ENCODE measurements at places on chromosomes 1 and 21.
A peak's percentile ranks its signal among the peaks of the same experiment; 100 is the strongest.

- no peak for DNase-seq
Measured at GRCh38 chr1:170776777-170777176, 112.8 kb downstream of the PRRX1 start.

DNA sequence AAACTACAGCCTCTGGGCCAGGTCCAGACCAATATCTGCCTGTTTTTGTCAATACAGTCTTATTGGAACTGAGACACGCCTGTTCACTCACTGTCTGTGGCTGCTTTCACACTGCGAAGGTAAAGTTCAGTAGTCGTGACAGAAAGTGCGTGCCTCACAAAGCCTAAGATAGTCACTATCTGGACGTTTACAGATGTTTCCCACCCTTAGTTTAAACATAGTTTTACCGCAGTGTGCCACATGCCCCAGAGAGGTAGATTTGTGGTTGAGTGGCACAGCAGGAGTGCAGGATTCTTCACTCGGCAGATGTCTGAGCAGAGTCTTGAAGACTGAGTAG lies 61.9 kb downstream of the NFASC start:
- DNase-seq: no peak

- DNase-seq: no peak
Measured at GRCh38 chr1:168372307-168372706, 91.6 kb downstream of the TBX19 start.

DNA sequence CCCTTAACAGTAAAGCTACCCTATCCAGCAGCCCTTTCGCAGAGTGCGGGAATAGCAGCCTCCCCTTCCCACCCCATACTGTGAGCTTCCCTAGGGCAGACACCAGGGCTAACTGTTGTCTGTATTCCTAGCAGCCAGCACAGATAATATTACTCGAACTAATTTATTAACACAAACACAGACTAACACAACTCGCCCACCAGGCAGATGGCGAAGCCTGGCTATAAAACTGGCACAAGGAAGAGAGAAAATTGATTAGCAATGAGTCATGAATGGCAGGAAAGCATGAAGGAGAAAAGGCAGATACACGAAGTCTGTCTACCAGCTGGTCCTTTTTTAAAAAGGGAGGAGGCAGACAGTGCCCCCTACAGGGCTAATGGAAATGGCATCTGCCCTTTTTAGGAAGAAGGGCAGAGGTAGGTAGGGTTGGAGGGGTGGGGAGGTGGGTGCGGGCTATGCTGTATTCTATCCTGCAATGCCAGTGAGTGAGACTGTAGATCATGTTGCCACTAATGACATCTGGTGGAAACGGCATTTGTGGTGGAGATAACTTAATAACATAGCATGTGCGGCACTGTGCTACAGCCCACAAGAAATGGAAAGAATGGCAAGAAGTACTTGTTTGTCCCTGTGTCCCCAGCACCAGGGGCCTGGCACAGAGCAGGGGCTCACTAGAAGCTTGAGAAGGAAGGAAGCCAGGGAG lies 30.6 kb upstream of the CTPS1 start:
- DNase-seq: no peak

DNA sequence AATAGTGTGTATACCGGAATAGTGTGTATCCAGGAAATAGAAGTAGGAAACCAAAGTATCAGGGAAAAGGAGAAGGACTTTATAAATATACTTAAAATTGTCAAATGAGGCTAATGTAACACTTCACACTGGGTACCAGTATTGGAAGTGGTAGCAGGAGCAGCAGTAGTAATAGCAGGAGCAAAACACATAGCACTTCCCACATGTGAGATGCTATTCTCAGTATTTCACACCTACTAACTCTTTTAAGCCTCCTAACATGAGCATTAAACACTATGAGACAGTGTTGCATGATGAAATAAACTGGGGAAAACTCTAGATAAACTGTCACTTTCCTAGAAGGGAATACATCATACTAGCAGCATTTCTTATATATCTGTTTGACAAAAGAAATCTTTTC lies 376.7 kb downstream of the VAV3 start:
- DNase-seq: no peak

DNA sequence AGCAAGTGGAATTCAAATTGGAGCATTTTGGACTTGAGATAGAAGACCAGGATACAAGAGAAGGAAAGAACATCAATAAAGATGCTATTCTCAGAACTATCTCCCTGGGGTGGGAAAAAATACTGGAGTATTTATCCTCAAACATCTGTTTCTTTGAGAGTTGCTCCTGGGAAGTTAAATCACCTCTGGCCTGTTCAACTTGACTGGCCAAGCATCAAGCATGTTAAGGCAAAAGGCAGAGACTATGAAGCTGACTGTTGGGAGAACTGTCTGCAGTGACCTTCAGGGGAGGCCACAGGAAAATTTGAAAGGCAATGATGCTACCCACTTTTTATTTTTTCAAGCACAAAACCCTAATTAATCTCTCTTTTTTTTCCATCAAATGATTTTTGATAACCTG lies 239.0 kb downstream of the NTNG1 start:
- DNase-seq: no peak

DNA sequence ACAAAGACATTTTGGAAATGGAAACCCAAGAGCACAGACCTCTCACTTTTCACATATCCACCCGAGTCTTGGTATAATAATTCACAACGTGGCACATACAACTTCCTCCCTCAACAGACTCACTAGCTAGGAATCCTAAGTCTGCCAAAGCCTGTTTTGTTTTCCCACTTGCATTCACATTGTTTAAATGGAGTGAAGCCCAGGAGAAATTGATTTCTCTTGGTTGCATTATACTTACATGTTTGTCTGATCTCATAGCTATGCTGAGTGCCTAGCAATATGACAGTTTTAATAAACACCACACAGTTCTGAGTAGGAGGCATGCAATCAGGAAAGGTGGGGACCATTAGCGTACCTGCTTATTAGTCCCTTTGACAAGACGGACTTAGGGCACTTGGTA lies 348.6 kb upstream of the ADGRL4 start:
- no peak for DNase-seq

DNA sequence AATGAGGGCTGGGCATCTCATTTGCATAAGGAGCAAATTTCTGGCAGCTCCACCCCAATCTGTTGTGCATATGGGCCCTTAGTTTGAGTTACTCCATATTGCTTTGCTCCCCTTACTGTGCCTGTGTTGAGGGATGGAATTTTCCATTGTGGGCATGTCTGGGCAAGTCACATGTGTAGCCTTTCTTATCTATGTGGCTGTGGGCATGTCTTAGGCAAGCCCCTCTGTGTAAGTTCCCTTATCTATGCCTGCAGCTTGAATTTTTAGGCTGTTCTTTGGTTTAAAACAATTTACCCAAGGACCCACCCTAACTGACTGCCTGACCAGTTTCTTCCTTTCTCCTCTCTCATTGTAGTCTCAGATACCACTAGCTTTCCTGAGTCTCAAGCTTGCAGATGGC lies 405.7 kb upstream of the NCAM2 start:
- no peak for DNase-seq

- DNase-seq: no peak
Measured at GRCh38 chr1:107357376-107357775, 216.5 kb downstream of the NTNG1 start.

- peak; percentile 40 for DNase-seq
Measured at GRCh38 chr1:86774305-86775295, 70.2 kb downstream of the SH3GLB1 start.

GRCh38 chr1:205595435-205595834 lies 36.4 kb downstream of the ELK4 start:
- DNase-seq: no peak

GRCh38 chr1:76942549-76942948 lies 75.3 kb downstream of the ST6GALNAC5 start:
- no peak for DNase-seq

DNA sequence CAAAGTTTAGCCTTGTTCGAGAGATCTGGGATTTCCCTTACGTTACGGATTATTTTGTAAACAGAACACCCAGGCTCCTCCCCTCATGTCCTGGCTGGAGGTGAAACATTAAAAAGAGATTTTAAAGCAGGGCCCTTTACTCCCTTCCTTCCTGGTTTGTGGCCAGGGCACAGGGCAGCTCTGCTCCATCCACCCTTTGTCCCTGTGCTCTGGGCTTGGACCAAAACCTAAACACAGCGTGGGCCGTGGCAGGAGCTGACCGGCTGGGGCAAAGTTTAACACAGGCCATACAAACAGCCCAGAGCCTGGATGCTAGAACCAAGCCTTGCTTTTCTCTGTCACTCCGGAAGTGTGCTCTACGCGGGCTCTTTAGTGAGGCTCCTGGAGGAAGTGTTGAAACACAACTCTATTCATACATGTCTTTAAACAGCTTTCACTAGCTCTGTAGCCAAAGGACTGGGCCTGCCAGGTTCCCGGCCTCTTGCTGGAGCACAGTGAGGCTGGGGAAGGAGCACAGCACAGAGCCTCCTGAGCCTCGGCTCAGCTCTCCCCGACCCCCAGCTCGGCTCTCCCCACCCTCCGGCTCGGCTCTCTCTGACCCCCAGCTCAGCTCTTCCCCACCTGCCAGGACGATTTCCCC lies 84.7 kb downstream of the PDE9A start:
- DNase-seq: peak; percentile 57

GRCh38 chr1:24688621-24689195 lies 45.6 kb downstream of the SRRM1 start:
- peak; percentile 58 for DNase-seq

- no peak for DNase-seq
Measured at GRCh38 chr1:93087532-93087931, 8.4 kb downstream of the MTF2 start.

- DNase-seq: no peak
Measured at GRCh38 chr1:57129865-57130264, 164.1 kb upstream of the C8B start.

GRCh38 chr21:25343774-25344545 lies 263.3 kb downstream of the MRPL39 start:
- DNase-seq: no peak

DNA sequence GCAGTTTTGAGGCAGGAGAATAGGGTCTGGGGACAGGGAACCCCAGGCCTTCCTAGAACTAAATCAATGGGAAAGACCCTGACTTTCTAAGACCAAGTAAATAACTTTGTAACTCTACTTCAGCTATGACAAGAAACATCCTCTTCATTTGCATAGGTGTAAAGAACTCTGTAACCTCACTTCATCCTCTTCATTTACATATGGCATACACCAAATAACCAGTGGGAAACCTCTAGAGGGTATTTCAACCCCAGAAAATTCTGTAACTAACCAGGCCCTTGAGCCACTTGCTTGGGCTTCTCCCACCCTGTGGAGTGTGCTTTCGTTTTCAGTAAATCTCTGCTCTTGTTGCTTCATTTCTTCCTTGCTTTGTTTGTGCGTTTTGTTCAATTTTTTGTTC lies 495.6 kb downstream of the SIPA1L2 start:
- no peak for DNase-seq

- DNase-seq: no peak
Measured at GRCh38 chr1:32094746-32095521, 12.9 kb upstream of the KPNA6 start.
